A549 treated with ZK216348 at 1 μM for 4 hours (cell line): ENCODE measurements at places on chromosomes 12 and 14. TPM values are rescaled to one million over a fixed set of nuclear protein-coding genes. Genes with fewer than 3 reads are reported as not detected.

ANGEL1 gene
- total RNA-seq: 6.7 to 9.6 TPM (median 9.4 TPM) in 5 replicates

BCAT1 gene
- 9.1 to 12.2 TPM (median 10.3 TPM) in 5 replicates for total RNA-seq

NEMP1 gene
- 11.8 to 18.5 TPM (median 15.2 TPM) in 5 replicates for total RNA-seq

MAP1LC3B2 gene
- total RNA-seq: 0.91 to 1.7 TPM (median 1.1 TPM) in 5 replicates

TMTC1 gene
- 0.04 to 0.23 TPM (median 0.06 TPM) in 4 of 5 replicates, not detected in the other for total RNA-seq

ADAMTS20 gene
- not detected in 5 replicates for total RNA-seq

GLIPR1L1 gene
- not detected in 5 replicates for total RNA-seq

SLC39A2 gene
- total RNA-seq: not detected in 5 replicates

OTOGL gene
- total RNA-seq: not detected in 5 replicates

PRB4 gene
- total RNA-seq: not detected in 5 replicates

CLEC7A gene
- not detected in 5 replicates for total RNA-seq

CMA1 gene
- not detected in 5 replicates for total RNA-seq

MANSC1 gene
- 3.6 to 4.3 TPM (median 3.7 TPM) in 5 replicates for total RNA-seq

USP44 gene
- 0.07 to 0.34 TPM (median 0.12 TPM) in 4 of 5 replicates, not detected in the other for total RNA-seq

ESRRB gene
- 0.09 to 0.36 TPM (median 0.26 TPM) in 5 replicates for total RNA-seq

PPM1H gene
- 6.0 to 8.9 TPM (median 7.6 TPM) in 5 replicates for total RNA-seq

CIROP gene
- total RNA-seq: not detected in 5 replicates

SERPINA3 gene
- total RNA-seq: 10.4 to 12.3 TPM (median 11.0 TPM) in 5 replicates

ATL1 gene
- total RNA-seq: 4.6 to 5.9 TPM (median 5.5 TPM) in 5 replicates

CCDC197 gene
- not detected in 5 replicates for total RNA-seq

GZMH gene
- total RNA-seq: not detected in 5 replicates

KIF5A gene
- 0.18 to 0.26 TPM (median 0.21 TPM) in 5 replicates for total RNA-seq

ALX1 gene
- total RNA-seq: 4.6 to 5.8 TPM (median 5.3 TPM) in 5 replicates

OR6C70 gene
- total RNA-seq: not detected in 5 replicates

PLEKHG7 gene
- not detected in 5 replicates for total RNA-seq

MYF5 gene
- total RNA-seq: not detected in 5 replicates

LGR5 gene
- total RNA-seq: not detected in 5 replicates

MCRS1 gene
- 48.6 to 69.1 TPM (median 67.9 TPM) in 5 replicates for total RNA-seq

RPGRIP1 gene
- total RNA-seq: 0.16 to 0.74 TPM (median 0.37 TPM) in 4 of 5 replicates, not detected in the other

PHETA1 gene
- total RNA-seq: 4.9 to 10.8 TPM (median 8.6 TPM) in 5 replicates

RIMBP2 gene
- total RNA-seq: not detected in 5 replicates

CATSPERB gene
- total RNA-seq: not detected in 5 replicates

NPAS3 gene
- total RNA-seq: not detected in 5 replicates
